ENCODE measurements at places on chromosomes 6 and 20.

GRCh38 chr20:59515013-59515905 is 89.1 kb upstream of the PHACTR3 start:
- H3K36me3 ChIP-seq, result no peaks in the 10 kb centered on the region
- H3K27me3 ChIP-seq, result no peaks in the 10 kb centered on the region
- no peak overlapping the region for H3K4me3 ChIP-seq
- no peak overlapping the region for H3K27ac ChIP-seq
- no peaks in the 10 kb centered on the region for H3K4me1 ChIP-seq

DNA sequence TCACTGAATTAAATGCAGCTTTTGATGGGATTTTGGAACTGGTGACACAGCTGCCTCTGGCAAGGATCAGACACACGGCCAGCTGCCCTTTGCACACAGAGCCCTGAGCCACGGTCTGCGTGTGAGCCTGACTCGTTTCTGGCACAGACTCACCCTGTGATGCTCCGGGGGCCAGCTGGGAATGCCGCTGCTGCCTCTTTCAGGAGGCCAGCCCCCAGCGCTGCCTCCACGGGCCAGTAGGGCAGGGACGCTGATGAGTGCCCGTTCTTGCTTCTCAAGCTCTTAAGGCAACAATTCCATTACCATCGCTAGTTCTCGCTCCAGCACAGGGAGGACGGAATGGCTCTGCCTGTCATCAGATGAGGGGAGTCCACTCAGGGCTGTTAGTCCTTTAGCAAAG is 61.6 kb downstream of the IRF4 start:
- no peak for DNase-seq
- no peak overlapping the region for H3K27ac ChIP-seq
- no peak overlapping the region for H3K4me3 ChIP-seq
- H3K27me3 ChIP-seq, result no peaks in the 10 kb centered on the region

DNA sequence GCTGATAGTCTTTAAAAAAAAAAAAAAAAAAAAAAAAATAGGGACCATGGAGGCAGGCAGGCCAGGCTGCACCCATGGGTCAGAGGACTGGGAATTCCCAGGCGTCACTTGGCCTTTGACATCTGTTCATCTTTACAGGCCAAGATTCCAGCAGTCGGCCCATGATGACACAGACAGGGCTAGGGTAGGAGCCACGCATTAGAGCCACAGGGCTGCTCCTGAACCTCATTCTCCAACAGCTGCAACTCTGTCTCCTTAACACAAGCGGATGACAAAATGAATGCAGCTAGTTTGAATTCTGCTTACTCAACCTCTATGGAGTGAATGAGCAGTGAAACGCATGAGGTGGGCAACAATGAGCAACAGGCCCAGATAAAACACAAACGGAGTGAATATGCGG is 126.4 kb downstream of the LY86 start:
- no peaks in the 10 kb centered on the region for H3K27me3 ChIP-seq
- peaks cover 21% of the 10 kb centered on the region for H3K4me1 ChIP-seq
- H3K4me3 ChIP-seq, result no peak overlapping the region
- no peaks in the 10 kb centered on the region for H3K36me3 ChIP-seq
- H3K27ac ChIP-seq, result no peak overlapping the region

GRCh38 chr6:11416936-11417576 is 120.5 kb upstream of the TMEM170B start:
- H3K36me3 ChIP-seq, result no peaks in the 10 kb centered on the region
- no peak for DNase-seq
- H3K4me1 ChIP-seq, result no peaks in the 10 kb centered on the region
- no peaks in the 10 kb centered on the region for H3K27me3 ChIP-seq

DNA sequence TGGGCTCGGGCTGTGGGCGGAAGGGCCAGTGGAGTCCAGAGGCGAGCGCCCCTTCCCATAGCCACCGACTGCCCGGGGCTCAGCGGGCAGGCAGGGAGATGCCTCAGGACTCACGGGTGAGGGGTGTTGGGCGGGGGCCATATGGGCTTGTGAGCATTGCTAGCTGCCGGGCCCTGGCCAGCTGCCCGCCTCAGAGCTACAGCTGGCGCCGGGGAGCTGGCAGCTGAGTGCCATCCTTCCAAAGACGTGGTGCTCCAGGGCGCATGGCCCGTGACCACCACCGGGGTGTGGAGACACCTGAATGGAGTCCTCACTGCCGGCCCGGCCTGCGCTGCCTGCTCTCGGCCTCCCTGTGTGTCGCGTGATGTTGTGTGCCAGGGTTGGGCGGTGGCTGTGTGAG is 10.6 kb upstream of the RBBP8NL start:
- DNase-seq, result no peak
- H3K27ac ChIP-seq, result no peak overlapping the region
- no peaks in the 10 kb centered on the region for H3K36me3 ChIP-seq
- no peak overlapping the region for H3K4me3 ChIP-seq
- H3K27me3 ChIP-seq, result no peaks in the 10 kb centered on the region
- no peaks in the 10 kb centered on the region for H3K4me1 ChIP-seq

Data from CD8-positive, alpha-beta memory T cell (primary cell).